Epithelial cell of umbilical artery (primary cell): ENCODE measurements at places on chromosomes 5 and 9. TPM values are rescaled to one million over a fixed set of nuclear protein-coding genes. Genes with fewer than 3 reads are reported as not detected.

Gene FOXI1
- total RNA-seq: not detected in 2 replicates

Gene FOXD4L6
- 0.15 TPM in 1 of 2 replicates, not detected in the other for total RNA-seq

Gene NR5A1
- not detected in 2 replicates for total RNA-seq

Gene ANKRD34B
- not detected in 2 replicates for total RNA-seq

Gene MACIR
- 14.0 and 15.8 TPM in 2 replicates for total RNA-seq

Gene TNFSF15
- 7.3 and 11.7 TPM in 2 replicates for total RNA-seq

Gene PRPF4
- 27.0 and 38.0 TPM in 2 replicates for total RNA-seq

Gene PCDHB12
- under 0.01 TPM in 1 of 2 replicates, not detected in the other for total RNA-seq
